Fibroblast of skin of left quadriceps (primary cell): ENCODE measurements at places on chromosomes 4 and X.

GRCh38 chrX:13212191-13212651 lies 107.6 kb downstream of the ATXN3L start:
- no peak for DNase-seq

DNA sequence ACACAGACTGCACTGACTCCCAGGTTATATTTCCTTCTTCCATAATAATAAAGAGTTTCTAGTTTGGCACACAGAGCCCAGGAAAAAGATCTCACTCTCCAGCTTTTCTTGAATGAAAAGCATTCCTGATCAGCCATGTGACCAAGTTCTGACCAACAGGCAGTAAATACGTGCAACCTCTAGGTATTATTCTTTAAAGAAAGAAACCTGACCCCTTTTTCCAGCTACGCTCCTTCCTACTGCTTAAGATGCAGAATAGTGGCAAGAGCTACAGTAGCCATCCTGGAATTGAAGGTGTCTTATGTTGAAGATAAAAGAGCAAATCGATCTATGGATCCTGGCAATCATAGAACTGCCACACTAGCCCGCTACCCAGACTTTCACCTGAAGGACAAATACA lies 76.7 kb downstream of the LRBA start:
- DNase-seq: no peak

DNA sequence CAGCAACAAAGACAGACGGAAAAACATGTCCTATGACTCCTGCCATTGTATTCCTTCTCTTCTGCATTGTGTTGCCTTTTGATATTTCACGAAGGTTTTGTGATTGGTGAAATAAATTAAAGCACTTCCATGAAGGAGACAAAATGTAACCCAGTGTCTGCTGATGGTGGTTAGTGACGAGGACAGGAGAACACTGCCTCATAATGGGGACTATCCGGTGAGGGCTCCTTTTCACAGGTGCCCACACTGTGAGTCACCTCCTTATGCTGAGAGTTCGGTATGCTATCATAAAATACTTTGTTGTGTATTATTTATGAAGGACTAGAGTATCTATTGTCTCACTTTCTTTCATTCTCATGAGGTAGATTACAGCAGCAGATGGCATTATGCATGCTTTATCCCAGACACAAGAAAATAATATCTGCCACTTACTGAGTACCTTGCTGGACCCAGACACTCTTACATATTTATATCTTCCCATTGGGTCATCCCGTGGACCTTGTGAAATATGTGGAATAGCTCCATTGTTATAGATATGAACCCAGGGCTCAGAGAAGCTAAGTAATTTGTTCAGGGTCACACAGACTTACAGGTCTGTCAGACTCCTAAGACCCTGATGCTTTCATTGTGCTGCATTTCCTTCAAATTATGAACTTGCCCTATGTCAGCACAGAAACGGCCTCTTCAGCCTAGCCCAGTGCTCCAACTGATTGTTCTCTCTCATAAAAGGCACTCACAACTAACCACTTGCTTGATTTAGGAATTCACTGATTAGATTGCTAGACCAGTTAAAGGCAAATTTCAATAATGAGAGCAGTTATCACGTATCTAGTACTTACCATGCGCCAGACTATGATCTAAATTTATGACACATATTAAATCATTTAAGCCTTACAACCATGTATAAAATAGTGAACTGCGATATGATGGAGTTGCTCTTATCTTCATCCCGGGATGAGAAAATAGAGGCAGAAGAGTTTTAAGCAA lies 31.2 kb downstream of the PLS3 start:
- no peak for DNase-seq

GRCh38 chrX:47643926-47644325 lies 6.4 kb downstream of the ELK1 start:
- DNase-seq: no peak

GRCh38 chr4:147975325-147975724 lies 243.4 kb downstream of the ARHGAP10 start:
- DNase-seq: no peak

- no peak for DNase-seq
Observed at GRCh38 chr4:13432453-13432852, 51.7 kb downstream of the RAB28 start.

DNA sequence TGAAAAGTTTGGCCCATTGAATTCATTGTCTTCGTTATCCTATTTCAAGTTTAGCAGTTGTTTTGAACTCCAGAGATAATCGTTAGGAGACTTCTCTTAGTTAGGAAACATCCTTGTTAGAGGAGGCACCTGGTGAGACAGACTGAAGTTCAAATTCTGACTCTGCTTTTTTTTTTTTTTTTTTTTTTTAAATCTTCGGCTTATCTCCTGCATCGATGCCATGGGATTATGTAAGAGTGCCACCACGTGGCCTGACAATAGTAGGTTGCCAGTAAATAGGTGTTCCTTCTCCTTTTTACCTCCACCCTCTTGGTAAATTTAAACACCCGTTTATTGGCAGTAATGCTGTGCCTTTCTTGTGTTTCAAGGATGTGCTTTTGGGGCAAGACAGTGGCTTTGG lies 149.3 kb downstream of the SOWAHB start:
- DNase-seq: no peak

DNA sequence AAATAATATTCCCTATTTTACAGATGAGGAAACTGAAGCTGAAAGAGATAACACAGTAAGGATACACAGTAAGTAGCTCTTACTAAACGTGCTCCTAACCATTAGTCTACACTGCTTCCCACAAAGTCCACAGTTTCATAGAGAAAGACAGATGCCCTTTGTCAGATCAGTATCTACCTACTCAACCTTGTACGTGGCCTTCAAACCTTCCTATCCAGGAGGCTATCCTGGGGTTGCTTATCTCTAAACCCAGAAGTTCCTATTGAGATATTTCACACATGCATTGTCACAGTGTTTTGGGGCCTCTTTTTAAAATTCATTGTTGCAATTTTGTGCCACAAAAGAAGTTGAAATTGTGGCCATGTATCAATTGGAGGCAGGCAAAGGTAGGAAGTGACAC lies 208.0 kb downstream of the ENOX2 start:
- no peak for DNase-seq

DNA sequence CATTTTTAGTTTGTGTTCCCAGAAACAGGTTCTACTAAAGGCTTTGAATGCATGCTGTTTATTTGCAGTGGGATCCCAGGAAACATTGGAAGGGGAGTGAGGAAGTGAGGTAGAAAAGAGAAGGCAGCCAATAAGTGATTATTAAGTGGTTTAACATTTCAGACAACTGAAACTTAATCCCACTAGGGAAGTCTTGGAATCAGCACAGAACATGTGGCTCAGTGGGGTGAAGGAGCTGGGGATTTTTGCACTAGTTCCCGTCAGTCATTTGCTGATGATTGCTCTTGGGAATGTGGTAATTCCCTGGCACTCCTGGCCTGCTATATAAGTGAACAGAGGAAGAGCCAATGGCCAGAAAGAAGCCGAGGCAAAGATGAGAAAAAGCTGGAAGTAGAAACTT lies 1053.0 kb upstream of the IGFBP7 start:
- no peak for DNase-seq

DNA sequence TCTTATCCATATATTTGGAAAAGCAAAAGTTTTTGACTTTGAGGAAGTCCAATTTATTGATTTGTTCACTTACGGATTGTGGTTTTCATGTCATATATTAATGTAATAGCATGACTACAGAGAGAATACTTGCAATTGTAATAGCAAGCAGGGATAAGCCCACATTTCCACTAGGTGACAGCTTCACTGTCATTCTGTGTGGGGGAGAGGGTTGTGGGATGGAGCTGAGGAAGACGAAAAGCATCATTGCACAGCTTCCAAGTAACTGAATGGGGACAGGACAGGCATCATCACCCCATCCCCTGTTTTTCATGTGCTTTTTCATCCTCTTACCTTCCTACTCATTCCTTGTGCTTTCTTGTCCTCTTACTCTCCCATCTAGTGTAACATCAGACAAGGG lies 31.4 kb downstream of the BEX3 start:
- no peak for DNase-seq

DNA sequence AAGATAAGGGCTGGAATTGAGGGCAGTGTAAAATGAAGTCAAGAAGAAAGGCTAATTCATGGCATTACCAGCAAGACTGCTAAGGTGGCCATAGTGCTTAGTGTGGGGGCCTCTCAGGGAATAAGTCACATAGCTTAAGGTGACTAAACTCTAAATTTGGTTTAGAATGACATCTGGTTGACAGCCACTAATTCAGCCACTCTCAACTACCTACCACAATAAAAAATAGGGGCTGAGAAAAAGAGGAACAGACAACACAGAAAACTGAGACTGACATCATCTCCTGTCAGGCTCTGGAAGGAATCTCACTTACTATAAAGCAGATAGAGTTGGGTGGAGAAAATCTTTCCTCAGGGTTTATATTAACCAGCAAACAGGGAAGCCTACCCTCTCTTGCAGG lies 96.9 kb downstream of the CHRDL1 start:
- no peak for DNase-seq

DNA sequence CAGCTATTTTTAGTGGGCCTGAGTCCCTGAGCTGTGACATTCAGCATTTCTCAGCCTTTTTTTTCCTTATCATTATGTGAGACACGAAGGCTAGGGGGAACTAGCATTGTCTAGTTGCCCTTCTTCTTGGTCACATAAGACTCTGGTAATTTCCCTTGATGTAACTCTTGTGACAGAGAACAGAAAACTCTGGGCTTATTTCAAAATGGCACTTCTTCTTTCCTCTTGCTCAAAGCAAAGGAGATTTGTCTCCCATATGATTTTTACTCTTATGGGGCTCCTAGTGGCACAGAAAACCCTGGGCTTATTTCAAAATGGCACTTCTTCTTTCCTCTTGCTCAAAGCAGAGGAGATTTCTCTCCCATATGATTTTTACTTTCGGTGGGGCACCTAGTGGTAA lies 14.7 kb downstream of the ATXN3L start:
- DNase-seq: no peak

- no peak for DNase-seq
Observed at GRCh38 chr4:69764311-69764710, 3.9 kb upstream of the SULT1B1 start.

DNA sequence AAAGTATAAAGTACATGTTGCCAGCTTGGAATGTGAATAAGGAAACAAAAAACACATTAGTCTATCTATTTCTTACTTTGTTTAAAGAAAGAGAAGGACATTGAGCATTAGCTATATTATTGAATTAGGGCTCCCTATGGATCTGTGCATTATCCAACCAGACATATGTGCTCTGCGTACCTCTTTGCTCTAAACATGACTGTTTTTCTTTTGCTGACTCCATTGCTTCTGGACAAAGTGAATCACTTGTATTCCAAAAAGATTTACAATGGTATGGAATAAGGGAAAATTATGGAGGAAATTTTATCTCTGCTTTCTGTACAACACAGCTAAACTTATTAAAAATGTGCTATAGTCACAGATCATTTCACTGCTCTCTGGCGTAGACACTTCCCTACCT lies 727.8 kb upstream of the LCORL start:
- DNase-seq: no peak

GRCh38 chr4:120481756-120482155 lies 415.1 kb upstream of the MAD2L1 start:
- peak; percentile 22 for DNase-seq

DNA sequence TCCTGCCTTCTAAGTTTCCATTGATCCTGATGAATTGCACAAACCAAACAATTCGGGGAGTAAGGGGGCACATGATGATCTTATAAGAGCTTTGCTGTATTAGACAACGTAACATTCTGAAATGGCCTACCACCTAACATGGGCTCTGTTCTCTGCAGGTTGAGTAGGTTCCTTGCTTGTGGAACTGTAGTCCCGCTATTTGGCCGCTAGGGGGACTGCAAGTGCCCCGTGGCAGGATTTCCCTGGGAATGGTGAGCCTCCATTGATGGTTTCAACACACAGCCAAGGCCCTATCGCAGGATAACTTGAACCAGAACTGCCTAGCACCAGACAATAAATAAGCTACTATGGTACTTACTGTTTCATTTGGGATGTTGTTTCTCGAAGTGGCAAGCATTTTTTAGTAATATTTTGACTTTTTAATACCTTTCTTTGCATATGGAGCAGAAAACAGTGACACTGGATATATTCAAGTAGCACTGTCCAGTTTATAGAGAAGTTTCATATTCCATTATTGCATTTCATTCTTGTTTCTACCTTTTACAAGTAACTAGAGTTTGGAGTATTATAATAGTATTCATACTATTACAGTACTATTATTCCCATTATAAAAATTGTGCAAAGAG lies 11.9 kb downstream of the AR start:
- DNase-seq: no peak

- DNase-seq: no peak
Observed at GRCh38 chr4:123599920-123600810, 203.6 kb downstream of the SPRY1 start.

- DNase-seq: no peak
Observed at GRCh38 chr4:184122631-184123408, 94.9 kb downstream of the ENPP6 start.

- DNase-seq: no peak
Observed at GRCh38 chr4:6504900-6505496, 32.6 kb upstream of the PPP2R2C start.

DNA sequence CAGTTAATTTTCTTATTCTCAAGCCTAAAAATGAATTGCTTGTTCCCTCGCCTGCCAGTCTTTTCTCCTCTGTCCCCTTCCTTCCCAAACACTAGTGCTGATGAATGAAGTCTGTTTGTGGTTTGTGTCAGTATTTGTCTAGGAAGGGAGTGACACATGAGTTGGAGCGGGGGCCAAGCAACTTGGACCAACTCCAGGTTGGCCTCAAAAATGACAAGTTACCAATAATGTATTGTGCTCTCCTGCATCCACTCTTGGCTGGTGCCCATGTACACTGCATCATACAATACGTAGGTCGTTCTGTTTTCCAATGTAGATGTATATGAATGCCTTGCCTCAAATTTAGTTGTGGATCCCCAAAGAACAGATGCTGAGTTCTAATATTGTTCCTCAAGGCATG lies 223.0 kb upstream of the GPC4 start:
- DNase-seq: no peak

GRCh38 chrX:21741869-21742701 lies 15.8 kb downstream of the SMPX start:
- no peak for DNase-seq

DNA sequence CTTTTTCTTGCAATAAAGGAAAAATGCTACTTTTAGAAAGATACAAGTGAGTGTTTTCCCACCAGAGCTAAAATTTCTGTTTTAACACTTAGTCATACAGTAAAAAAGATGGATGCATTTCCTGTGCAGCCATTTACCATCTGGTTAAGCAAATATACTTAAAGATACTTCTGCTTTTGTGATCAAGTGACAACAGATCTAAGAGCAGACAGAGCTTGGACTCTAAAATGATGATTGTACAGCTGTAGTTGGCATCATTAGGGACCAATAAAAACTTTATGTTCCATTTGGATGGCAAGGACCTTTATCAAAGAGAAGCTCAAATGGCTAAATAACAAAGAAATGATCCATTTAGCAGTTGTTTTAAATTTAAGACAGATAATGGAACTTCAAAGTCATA lies 270.8 kb downstream of the FSTL5 start:
- no peak for DNase-seq
